ENCODE measurements at places on chromosomes 3 and 15.

DNA sequence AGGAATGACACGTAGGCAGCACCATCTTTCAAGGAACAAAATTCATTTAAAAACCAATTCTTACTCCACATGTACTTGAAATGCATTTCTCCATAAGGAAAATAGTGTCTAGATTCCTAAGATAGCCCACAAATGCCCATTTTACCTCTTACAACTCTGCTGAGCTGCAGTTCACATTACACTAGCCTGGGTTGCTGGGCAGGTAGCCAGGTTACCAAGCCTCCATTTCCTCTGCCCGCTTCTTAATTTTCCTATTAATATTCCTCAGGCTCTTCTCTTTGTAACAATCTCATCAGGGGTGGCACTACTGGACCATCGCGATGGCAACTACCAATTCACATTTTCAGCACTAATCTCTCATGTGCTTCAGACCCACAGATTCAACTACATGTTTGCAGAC is 10.8 kb downstream of the ATP13A3 start:
- no peak for DNase-seq

DNA sequence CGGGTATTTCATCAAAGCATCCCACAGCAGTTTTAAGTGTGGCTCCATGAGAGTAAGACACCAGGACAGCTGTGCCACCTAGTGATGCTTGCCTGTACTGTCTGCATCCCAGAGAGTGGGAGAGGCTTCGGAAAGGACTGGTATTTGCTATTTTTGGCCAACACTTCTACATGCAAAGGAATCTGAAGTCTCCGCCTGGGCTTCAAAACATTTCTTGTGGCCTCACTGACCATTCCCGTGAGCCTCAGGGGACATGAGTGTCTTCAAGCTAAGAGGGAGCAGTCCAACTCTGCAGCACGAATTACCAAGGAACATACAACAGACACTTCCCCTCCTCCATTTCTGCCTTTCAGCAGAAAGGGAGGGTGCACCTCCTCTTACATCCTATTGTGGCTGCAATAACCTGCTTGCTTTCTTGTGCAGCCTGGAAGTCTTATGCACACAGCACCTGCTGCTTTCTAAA is 177.5 kb downstream of the RORA start:
- no peak for DNase-seq

DNA sequence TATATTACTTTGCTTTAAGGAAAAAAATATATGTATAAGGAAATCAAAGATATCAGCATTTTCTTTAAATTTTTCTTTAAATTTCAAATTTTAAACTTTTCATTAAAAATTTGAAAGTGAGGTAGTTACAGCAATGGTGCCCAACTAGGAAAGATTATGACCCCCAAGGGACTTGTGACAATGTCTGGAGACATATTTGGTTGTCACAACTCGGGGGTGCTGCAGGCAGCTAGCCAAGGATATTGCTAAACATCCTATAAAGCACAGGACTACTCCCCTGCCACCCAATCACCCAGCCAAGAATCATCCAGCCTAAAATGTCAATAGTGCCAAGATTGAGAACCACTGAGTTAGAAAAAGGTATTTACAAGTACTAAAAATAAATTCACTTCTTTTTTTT is 57.3 kb downstream of the SLC4A7 start:
- DNase-seq: no peak

GRCh38 chr15:66483131-66483566 is 14.4 kb downstream of the SNAPC5 start:
- DNase-seq: no peak

- DNase-seq: no peak
These were observed 395.2 kb upstream of the TPM1 start for GRCh38 chr15:62647202-62647842.

GRCh38 chr15:44489464-44489863 is 47.5 kb upstream of the EIF3J start:
- no peak for DNase-seq

DNA sequence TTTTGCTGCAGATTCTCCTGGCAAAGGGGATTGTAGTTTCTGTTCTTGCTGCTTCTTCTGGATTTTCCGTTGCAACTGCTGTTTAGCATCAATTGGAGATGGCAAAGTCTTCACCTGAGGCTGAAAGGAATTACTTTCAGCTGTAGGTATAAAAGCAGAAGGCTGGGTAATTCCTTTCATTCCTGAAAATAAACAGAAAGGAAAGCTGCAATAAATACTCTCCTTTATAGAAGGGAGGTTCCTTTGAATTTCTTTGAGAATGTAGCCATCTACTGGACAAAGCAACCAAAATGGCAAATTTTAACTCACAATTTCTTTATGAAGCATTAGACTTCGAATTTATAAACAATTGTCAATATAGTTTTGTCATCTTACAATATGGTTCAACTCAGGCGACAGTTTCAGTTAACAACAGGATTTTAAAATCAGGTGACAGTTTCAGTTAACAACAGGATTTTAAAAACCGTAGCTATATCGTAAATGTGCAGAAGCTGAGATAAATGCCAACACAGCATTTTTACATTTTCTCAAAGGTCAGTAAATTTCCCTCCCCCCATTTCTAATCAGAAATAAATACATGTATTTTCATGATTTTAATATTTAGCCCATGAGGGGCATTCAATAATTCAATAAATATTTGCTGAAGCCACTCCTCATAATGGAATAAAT is 104.9 kb upstream of the NEDD4 start:
- no peak for DNase-seq

Measured in activated CD8-positive, alpha-beta T cell treated with anti-CD3 and anti-CD28 coated beads for 36 hours (primary cell).